ENCODE measurements at places on chromosomes 7 and 10.

DNA sequence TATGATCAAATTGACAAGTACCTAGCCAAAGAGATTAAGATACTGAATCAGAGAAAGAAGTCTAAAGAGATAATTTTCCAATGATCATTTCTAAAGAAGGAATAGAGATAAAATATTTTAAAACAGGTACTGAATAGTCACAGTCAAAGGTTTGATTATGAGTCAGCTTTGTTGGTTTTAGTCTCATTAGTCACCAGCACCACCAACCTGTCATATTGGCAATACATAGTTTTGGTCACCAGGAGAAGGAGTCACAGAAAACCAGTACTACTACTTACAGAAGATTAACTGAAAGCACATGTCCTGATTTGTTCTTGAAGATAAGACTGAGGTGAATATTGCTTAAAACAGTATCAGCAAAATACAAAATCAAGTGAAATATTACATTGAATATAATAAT lies 34.6 kb downstream of the ZEB1 start:
- DNase-seq: no peak

DNA sequence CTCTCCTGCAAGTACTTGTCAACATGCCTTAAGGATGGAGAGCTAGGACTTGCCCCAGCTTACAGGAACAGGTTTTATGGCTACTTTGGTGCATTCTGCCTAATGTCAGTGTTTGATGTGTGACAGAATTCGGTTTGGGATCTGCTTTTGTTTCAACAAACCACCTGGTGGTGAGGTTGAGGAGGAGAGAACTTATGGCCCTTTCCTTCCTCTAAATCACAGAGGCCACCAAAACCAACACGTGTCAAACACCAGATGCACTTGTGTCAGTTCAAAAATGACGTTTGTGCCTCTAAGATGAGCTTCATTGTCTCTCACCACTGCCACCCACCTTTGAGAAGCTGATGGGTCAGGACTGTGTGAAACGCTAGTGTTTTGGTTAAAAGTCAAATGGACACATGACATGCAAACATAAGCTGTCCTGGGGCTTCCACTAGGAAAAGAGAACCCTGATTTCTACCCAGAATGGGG lies 83.9 kb downstream of the OSBPL3 start:
- DNase-seq: peak; percentile 56

GRCh38 chr7:123352973-123353372 lies 153.2 kb upstream of the SLC13A1 start:
- no peak for DNase-seq

DNA sequence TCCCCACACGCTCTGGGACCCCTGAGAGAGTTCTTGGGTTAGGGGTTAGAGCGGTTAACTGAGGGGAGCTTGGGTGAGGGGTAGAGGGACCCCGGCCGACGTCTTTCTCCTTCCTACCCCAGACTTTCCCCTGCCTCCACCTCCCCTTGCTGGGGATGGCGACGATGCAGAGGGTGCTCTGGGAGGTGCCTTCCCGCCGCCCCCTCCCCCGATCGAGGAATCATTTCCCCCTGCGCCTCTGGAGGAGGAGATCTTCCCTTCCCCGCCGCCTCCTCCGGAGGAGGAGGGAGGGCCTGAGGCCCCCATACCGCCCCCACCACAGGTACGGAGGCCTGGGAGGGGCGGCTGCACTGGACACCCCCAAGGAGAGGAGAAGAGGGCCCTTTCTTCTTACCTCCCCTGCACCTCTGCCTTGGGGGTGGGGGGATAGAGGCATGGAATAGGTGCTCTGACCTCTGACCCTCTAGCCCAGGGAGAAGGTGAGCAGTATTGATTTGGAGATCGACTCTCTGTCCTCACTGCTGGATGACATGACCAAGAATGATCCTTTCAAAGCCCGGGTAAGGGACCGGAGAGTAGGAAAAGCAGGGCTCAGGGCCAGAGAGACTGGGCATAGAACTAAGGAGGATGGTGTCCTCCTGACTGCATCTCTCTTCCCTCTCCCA lies 1.1 kb downstream of the ZYX start:
- no peak for DNase-seq

GRCh38 chr7:45586542-45587520 lies 12.7 kb downstream of the ADCY1 start:
- no peak for DNase-seq
